ENCODE measurements at places on chromosomes 4 and X. TPM values are rescaled to one million over a fixed set of nuclear protein-coding genes. Genes with fewer than 3 reads are reported as not detected.

The USP51 gene
- total RNA-seq = 1.8 TPM

The KCNIP4 gene
- total RNA-seq = not detected

The BRCC3 gene
- 12.1 TPM for total RNA-seq

The CUL4B gene
- total RNA-seq = 26.3 TPM

GRCh38 chr4:95508421-95508820 is 40.4 kb downstream of the UNC5C start:
- no peak for DNase-seq

DNA sequence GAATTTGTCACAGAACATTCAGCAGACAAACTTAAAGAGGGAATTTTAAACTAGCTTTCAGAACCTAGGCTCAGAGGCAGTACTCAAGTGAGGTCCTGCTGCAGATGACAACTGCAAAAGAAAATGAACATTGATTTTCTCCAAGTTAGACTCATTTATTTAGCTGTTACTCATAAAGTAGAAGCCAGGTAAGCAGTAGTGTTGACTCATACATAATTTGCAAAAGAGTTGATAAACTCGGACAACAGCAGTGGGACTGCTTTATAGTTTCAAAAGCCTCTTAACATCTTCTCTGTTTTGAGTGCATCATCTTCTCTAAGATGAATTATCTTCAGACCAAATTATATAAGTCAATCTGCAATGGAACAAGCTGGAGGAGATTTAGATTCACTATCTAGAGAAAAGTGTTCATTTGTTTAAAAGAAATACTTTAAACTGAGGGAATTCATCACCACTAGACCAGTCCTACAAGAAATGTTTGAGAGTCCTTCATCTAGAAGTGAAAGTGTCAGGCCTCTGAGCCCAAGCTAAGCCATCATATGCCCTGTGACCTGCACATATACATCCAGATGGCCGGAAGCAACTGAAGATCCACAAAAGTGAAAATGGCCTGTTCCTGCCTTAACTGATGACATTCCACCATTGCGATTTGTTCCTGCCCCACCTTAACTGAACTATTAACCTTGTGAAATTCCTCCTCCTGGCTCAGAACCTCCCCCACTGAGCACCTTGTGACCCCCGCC is 49.5 kb downstream of the COQ2 start:
- DNase-seq = no peak

DNA sequence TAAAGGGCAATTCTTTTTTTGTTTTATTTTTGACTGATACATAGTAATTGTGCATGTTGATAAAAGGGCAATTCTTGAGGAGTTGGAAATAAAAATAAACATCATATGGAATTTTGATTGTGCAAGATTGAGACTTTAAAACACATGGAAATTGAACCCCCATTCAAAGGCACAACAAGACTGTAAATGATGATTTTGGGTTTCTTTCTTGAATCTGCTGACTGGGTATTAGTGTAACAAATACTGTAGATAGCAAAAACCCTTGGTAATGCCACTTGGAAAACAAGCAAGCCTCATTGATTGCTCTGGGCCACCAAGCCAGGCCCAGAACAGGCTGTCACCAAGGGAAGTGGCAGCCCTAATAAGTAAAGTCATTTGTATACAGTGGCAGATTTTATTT is 73.0 kb upstream of the ANXA3 start:
- no peak for DNase-seq

GRCh38 chr4:131258361-131258760 is 1890.7 kb upstream of the PCDH10 start:
- DNase-seq = no peak

DNA sequence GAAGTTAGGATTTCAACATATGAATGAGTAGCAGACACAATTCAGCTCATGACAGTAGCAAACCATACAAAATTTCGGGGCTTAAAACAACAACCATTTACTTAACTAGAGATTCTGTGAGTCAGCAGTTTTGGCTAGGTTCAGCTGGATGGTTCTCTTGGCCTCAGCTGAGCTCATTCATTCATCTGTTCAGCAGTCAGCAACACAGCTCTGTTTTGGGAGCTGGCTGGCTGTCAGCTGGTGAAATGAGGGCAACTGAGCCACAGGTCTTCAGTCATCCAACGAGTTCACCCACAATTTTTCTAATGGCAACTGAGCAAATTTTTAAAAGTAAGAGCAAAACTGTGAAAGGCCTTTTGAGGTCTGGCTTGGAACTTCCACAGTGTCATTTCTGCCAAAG is 2005.1 kb upstream of the AGA start:
- DNase-seq = no peak

DNA sequence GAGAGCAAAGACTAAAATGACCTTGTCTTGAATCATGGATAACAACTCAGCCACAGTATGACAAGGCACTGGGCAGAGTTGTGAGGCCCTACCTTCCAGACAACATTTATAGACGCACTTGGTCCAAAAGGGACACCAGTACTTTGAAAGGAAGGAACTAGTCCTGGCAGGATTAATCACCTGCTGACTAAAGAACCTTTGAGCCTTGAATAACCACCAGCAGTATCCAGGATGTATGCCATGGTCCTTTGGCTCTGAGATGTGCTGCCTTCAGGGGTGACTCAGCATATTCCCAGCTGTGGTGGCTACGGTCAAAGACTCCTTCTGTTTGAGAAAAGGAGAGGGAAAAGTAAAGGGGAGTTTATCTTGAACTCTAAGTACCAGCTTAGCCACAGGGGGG is 118.1 kb upstream of the PRR32 start:
- DNase-seq = no peak
